ENCODE measurements at places on chromosomes 16 and 17.

DNA sequence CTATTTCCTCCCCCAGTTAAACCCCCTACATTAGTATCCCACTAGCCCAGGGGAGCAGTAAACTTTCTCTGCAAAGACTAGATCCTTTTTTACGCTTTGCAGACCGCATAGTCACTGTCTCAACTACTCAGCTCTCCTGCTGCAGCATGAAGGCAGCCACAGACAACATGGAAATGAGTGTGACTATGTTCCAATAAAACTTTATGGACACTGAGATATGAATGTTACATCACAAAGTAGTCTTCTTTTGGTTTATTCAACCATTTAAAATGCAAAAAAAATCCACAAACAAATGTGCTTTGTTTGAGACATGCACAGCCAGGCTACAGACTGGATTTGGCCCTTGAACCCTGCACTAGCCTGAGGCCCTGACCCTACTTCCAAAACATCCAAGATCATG is 1.9 kb upstream of the RNASEK start:
- DNase-seq, result no peak

- peak; percentile 73 for DNase-seq
Measured at GRCh38 chr17:78142119-78142861, 3.9 kb upstream of the C17orf99 start.

GRCh38 chr17:51500454-51500853 is 240.1 kb downstream of the UTP18 start:
- no peak for DNase-seq

DNA sequence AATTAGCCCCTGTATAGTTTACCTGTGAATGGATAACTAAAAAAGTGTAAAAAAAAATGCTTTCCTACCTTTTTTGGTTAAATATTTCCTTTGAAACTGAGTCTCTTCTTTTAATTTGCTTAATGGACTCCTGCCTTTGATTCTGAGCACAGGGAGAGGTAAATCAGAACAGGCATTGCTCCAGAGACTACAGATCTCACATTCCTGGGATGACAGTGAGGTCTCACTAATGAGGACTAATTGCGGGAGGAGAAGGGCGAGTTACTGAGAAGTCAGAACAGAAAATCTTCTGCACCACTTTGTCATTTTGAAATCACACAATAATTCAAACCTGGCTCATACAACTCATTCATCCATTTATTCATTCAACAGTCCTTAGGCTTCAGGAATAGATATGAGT is 437.0 kb upstream of the ASIC2 start:
- no peak for DNase-seq

GRCh38 chr17:2595716-2596115 is 2.3 kb downstream of the PAFAH1B1 start:
- DNase-seq, result peak; percentile 17

- no peak for DNase-seq
Measured at GRCh38 chr16:80092681-80093080, 448.1 kb upstream of the DYNLRB2 start.

- DNase-seq, result no peak
Measured at GRCh38 chr17:43616852-43617251, 44.9 kb downstream of the MEOX1 start.

DNA sequence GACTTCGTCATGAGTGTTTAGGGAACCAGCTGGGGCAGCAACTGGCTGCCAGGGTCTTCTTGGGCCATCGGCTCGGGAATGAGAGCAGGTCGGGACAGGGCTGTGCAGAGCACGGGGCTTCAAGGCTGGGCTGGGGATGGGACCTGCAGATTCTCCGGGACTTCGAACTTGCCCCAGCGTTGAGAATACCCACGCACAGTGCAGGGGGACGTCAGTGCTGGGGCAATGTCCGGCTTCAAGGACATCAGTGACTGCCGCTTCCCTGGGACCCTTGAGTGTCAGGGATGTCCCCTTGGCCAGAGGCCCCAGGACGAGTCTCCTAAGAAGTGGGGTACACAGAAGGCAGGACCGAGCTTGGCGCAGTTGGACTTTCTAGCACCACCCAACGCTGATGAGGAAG is 76.3 kb downstream of the MGAT5B start:
- DNase-seq, result no peak

DNA sequence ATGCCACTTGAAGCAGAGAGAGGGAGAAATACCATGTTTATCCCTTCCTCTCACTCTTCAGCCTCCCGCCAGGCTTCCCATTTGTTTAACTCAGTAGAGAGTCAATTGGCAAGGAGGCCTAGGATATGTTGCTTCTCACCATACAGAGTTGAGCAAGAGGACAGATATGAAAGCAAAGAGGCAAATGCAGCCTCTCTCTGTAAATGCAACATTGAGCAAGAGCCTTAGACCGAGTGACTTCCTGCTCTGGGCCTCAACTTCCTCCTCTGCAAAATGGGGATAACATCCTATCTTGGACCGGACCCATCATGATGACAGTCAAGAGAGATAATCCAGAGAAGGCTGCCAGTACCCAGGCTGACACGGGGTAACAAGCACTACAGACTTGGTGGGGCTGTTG is 36.8 kb downstream of the SOCS1 start:
- DNase-seq, result peak; percentile 70

GRCh38 chr17:74210191-74211140 is 2.9 kb upstream of the TTYH2 start:
- DNase-seq, result peak; percentile 68

DNA sequence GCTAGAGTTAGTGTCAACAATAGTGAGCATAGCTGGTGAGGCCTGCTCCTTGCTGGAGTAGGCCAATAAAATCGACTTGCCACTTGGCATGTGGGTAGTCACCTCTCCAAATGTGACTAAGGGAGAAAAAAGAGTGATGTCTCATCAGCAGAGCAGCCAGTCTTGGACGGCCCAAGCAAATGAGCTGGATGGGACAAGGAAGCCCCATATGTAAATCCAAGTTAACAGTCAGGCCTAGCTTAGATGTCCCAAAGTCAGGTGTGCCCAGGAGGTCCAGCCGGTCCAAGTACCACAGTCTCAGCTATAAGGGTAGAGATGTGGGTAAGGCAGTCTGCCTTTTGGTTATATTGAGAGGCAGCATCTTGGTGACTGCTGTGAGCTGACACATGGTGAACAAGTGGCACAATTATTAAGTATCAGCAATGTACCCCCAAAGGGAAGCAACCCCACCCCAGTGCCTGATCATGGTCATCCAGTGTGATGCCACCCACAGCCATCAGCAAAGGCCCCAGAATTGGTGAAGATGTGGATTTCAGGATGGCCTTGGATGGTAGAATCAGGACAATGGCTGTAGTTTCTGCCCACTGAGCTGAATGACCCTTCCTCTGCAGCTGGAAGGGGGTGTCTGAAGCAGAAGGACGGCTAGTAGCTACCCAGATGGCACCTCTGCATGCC is 83.4 kb downstream of the TNFRSF13B start:
- no peak for DNase-seq

DNA sequence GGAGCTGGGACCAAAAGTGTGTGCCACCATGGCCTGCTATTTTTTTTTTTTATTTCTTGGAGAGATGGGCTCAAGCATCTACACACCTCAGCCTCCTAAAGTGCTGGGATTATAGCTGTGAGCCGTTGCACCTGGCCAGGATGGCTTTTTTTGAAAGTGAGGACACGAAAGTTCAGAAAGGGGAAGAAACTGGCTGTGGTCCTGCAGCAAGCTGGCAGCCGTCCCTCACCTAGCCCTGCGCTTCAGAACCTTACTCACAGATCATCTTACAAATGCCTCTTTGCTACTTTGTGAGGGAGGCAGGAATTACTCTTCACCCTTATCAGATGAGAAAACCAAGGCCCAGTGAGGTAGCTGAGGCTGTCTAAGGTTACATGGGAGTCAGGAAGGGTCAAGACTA is 4.5 kb upstream of the PPY start:
- DNase-seq, result no peak

DNA sequence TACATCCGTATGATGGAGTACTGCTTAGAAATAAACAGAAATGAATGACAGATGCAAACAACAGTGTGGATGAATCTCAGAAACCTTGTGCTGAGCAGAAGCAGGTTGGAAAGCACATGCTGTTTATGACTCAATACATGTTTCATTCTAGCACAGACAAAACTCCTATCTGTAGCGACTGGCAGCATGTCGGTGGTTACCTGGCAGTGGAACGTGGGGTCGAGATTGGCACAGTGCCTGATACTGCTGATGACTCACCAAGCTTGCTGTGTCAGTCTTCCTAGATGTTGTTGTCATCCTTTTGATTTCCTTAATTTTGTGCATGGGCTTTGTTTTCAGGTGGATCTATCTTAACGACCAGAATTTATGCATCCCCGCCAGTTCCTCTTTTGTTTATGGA is 62.1 kb downstream of the GAN start:
- no peak for DNase-seq

GRCh38 chr16:54628796-54629625 is 301.7 kb upstream of the IRX5 start:
- no peak for DNase-seq

GRCh38 chr17:364308-364707 is 11.7 kb upstream of the RPH3AL start:
- no peak for DNase-seq

- peak; percentile 100 for DNase-seq
Measured at GRCh38 chr17:59155439-59156177, at the start of gene PRR11. PRR11 (plus strand) TSS chr17:59155746; CDS start chr17:59169753, 14,007 bp downstream.

DNA sequence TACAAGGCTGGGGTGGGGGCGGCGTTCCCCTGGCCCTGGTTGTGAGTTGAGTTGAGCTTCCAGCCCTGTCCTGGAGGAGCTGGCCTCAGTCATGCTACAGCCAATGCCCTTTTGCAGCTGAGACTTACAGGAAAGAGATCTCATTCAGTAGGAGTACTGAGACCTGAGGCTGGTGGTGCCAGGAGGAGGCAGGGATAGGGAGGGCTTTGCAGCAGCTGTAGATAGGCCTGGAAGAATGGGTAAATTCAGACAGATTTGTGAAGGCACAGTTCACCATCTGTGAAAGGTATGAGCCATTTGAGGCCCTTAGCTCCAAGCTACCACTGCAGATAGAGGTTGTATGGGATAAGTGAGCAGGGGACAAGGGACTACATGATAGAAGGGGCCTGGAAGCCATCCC is 5.6 kb downstream of the STX4 start:
- DNase-seq, result no peak

- no peak for DNase-seq
Measured at GRCh38 chr17:10743316-10744009, 13.6 kb upstream of the TMEM220 start.

GRCh38 chr17:39981207-39981741 is 667 bp downstream of the PSMD3 start:
- DNase-seq, result no peak

DNA sequence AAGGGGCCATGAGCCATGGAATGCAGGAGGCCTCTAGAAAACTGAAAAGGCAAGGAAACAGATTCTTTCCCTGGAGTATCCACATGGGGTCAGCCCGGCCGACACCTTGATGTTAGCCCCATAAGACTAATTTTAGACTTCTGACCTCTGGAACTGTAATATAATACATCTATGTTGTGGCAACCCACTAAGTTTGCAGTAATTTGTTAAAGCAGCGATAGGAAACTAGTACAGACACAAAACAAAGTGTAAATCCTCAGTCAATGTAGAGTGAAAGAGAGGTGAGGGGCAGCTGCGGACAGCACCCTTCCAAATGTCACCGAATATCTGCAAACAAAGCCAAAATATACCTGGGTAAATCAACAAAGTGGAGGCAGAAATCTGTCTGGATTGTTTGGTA is 7.2 kb upstream of the SIAH1 start:
- no peak for DNase-seq

- no peak for DNase-seq
Measured at GRCh38 chr16:4529085-4530060, 9.2 kb downstream of the CDIP1 start.

DNA sequence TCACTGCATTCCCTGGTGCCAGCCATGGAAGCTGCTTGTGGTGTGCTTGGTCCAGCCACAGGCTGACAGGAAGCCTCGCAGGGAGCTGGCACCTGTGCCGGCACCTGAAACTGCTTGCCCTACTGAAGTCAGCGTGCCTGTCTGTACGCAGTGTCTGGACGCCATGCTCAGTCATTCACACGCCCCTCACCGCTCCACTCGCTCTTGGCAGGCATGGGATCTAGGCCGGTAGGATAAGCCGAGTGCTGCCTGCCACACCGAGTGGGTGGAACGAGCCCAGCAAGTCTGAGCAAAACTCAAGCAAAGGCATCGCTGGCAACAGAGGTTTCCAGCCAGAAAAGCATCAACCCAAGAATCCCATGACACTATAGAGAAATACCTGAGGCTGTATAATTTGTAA is 350.6 kb downstream of the CDH11 start:
- DNase-seq, result no peak

DNA sequence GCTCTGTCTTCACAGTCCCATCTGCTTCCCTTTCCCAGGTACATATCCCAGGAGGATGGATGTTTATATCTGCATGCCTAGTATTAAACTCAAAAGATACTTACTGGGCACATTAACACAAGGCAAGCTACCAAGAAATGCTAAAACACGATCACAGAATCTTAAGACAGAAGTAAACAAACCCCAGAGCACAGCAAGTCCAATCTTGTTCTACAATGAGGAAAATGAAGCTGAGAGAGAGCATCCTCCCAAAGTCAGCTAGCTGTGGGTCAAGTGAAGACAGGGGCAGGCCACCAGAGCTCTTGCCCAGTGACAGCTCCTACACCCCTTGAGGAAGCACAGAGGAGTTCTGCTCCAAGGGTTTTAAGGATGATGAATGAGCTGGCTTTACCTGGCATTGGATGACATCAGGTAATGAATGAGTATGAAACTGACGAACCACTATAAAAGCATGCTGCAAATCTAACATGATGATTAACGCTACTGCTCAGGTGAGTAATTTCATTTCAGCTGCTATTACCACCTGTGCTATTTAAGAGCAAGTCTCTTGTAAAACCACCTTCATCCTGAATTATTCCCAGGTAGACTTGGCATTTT is 20.3 kb downstream of the XPO6 start:
- DNase-seq, result no peak

GRCh38 chr17:38535886-38536285 is 69.9 kb downstream of the SRCIN1 start:
- no peak for DNase-seq

DNA sequence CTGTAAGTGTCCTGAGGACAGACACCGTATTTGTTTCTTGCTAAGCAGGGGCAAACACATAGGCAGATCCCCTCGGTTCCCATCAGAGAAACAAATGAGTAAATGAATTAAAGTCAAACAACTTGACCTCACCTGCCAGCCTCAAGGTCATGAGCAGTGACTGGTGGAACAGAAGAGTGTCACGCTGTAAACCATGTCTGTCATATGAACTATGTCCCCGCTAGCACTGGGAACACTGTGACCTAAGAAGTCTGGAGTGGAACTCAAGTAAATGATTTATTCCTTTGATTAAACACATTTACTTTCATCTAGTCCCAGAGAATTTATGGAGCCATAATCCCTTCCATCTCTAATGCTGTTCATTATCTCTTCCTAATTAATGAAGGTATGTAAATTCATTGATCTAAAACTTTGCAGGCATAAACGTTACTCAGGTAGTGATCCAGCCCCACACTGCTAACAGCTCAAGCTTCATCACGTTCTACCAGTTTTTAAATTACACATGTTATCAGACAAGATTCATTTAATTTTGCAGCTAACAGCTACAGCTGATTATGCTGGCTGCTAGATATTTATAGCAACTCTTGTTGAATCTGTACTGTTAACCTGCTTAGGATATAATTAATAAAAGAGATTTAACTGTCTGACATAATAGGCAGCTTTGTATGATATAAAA is 38.7 kb downstream of the CPPED1 start:
- DNase-seq, result no peak

- DNase-seq, result peak; percentile 73
Measured at GRCh38 chr17:68566442-68566738, 34.8 kb downstream of the FAM20A start.
